ENCODE measurements at places on chromosomes 11 and 22. TPM values are rescaled to one million over a fixed set of nuclear protein-coding genes. Genes with fewer than 3 reads are reported as not detected.

DNA sequence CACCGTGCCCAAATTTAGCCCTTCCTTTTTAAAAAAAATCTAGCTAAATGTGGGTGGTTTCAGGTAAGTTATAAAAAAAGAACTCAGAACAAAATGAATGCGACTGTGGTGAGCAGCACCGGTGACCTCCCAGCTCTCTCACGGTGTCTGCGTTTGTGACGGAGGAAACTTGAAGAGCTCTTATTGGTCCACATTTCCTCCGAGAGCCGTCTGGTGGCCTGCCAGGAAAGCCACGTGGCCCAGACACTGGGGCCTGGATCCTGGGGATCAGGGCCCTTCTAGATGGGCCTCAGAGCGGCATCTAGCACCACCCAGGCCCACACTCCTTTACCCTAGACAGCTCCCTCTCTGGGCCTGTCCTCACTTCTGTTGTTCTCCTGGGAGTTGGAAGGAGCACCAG, 39.5 kb downstream of the B3GAT1 start:
- no peaks in the 10 kb centered on the region for H3K4me1 ChIP-seq
- H3K4me3 ChIP-seq = no peak overlapping the region
- H3K36me3 ChIP-seq = no peaks in the 10 kb centered on the region
- DNase-seq = no peak

The KCNQ1 gene
- total RNA-seq = 1.3 TPM

The F2 gene
- 631 TPM for total RNA-seq

DNA sequence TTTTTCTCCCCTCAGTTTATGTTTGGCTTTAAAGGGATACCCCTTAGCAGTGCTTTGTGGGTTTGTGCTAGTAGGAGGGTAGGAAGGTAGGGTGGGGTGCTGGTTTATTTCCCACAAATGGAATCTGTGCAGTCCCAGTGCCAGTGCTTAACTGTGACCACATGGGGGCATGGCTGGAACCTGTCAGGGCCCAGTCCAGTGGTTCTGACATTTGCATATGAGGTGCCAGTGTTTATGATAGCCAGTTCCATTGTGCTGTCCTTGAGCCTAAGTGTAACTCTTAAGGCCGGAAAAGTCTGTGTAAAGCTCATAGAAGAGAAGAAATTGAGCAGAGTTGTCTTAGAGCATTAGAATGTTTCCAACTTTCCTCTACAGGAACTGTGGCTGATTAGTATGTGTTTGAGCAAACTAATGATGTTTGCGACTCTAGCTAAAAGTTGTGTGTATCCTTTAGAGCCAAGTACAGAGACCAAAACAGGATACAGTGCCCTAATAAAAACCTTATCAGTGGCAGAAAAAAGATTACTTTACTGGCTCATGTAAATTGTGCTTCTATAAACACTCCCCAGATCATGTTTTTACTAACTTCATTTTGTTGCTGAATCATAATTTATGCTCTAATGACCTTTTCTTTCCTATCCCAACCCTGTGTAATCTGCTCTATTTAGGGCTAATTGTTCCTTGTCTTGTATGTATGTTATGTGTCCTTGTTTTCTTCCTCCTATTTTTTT, 38.1 kb downstream of the DIXDC1 start:
- no peaks in the 10 kb centered on the region for H3K4me1 ChIP-seq
- DNase-seq = no peak

The MRGPRX3 gene
- not detected for total RNA-seq

The PLAAT4 gene
- total RNA-seq = 4.4 TPM

GRCh38 chr11:3609416-3610265, 32.2 kb downstream of the ART5 start:
- H3K4me3 ChIP-seq = no peak overlapping the region
- H3K4me1 ChIP-seq = no peaks in the 10 kb centered on the region
- H3K27me3 ChIP-seq = no peaks in the 10 kb centered on the region
- no peak overlapping the region for H3K27ac ChIP-seq

DNA sequence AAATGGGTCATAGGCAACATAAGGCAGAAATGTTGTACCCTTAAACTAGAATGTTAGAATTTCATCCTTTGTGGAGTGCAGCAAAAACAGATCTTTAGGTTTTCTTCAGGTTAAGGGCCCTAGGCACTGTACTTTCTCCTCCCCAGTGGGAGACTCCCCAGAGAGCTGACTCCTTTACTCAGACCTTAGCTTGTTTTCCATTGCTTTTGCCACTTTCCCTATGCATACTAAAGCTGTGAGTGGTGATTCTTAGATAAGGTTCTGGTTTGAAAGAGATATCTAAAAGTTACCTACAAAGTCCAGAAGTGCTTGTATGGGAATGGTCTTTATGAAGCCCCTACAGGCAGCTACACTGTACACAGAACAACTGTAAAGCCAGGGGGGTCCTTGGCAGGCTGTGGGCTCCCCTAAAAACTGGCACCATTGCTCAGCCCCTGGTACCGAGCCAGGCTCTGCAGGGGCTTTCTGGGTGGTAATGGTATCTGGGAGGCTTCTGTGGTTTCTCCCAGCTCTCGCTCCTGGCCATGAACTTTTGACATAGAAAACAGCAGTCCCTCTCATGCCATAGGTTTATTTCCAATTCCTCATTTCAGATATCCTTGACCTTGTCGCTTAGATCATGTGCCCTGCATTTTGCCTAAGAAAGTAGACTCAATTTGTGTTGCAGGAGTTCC, 23.2 kb downstream of the AMOTL1 start:
- H3K4me1 ChIP-seq = peaks cover 24% of the 10 kb centered on the region
- H3K36me3 ChIP-seq = no peaks in the 10 kb centered on the region
- H3K27me3 ChIP-seq = no peaks in the 10 kb centered on the region
- no peak for DNase-seq

The UPK2 gene
- not detected for total RNA-seq

DNA sequence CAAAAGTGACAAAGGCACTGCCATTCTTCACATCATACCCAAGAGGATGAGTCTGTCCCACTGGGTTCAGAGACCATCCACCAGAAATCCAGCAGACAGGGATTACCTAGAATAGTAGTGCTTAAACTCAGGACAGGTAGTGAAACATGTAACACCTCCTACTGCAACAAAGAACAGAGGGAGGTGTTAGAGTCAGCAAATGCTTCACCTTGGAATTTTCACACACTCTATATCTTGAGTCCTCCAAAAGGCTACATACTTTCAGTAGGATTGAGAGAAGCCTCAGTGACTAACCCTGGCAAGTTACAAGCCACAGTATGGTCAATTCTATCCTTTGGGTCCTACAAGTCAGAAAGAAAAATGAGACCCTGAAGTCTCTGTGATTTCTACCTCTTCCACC, 6.0 kb upstream of the CAVIN3 start:
- no peak for DNase-seq
- no peaks in the 10 kb centered on the region for H3K27me3 ChIP-seq
- no peak overlapping the region for H3K4me3 ChIP-seq
- H3K27ac ChIP-seq = no peak overlapping the region
- no peaks in the 10 kb centered on the region for H3K4me1 ChIP-seq
- no peaks in the 10 kb centered on the region for H3K36me3 ChIP-seq

GRCh38 chr11:92211576-92212167, 12.9 kb upstream of the FAT3 start:
- H3K27me3 ChIP-seq = no peaks in the 10 kb centered on the region
- no peak overlapping the region for H3K27ac ChIP-seq
- H3K36me3 ChIP-seq = no peaks in the 10 kb centered on the region
- DNase-seq = no peak
- H3K4me3 ChIP-seq = no peak overlapping the region

DNA sequence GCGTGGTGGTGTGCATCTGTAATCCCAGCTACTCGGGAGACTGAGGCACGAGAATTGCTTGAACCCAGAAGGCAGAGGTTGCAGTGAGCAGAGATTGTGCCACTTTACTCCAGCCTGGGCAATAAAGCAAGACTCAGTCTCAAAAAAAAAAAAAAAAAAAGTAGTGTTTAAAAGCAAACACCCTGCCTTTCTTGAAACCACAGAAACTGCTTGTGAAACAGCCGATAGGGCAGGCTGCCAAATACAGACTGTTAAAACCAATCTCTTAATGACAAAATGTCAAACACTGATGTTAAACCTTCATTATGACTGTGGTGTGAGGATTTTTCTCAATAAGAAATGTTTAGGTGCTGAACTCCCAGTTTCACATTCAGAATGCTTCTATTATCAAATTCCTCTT, 27.3 kb downstream of the MARK2 start:
- H3K27ac ChIP-seq = no peak overlapping the region
- no peak for DNase-seq
- H3K36me3 ChIP-seq = no peaks in the 10 kb centered on the region

DNA sequence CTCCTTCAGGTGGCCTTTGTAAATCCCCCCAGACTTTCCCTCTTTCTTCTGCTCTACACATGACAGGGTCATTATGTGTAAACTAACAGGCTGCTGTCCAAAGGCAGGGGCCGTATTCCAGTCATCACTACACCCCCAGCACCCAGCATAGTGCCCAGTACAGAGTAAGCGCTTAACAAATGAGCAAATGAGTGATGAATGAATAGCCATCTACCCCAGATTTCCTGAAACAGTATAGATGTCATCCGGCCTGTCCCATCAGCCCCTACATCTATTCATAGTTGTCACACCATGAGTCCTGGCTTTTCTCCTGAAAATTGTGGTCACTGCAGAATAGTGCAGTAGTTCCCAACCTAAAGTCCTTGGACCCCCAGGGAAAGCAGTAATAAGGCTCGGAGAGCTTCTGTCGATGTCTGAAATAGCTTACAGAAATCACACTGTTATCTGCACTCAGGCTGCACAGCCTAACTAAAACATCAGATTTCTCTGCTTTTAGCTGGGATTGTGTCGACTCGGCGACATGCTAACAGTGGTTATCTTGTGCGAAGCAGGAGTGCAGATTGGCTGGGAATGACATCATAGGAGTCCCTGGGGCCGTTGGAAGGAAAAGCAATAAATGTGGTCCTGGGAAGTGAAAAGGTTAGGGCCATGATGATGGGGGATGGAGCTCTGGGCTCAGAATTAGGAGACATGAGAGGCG, 143.8 kb upstream of the NECTIN1 start:
- H3K27me3 ChIP-seq = no peaks in the 10 kb centered on the region
- H3K27ac ChIP-seq = no peak overlapping the region
- H3K36me3 ChIP-seq = no peaks in the 10 kb centered on the region
- no peak overlapping the region for H3K4me3 ChIP-seq
